Activated CD4-positive, alpha-beta memory T cell treated with anti-CD3 and anti-CD28 coated beads, Interleukin-2, amount 10 ng/mL, durations not matched to agents 7 days and 5 days (primary cell): ENCODE measurements at places on chromosomes 16 and 17.

DNA sequence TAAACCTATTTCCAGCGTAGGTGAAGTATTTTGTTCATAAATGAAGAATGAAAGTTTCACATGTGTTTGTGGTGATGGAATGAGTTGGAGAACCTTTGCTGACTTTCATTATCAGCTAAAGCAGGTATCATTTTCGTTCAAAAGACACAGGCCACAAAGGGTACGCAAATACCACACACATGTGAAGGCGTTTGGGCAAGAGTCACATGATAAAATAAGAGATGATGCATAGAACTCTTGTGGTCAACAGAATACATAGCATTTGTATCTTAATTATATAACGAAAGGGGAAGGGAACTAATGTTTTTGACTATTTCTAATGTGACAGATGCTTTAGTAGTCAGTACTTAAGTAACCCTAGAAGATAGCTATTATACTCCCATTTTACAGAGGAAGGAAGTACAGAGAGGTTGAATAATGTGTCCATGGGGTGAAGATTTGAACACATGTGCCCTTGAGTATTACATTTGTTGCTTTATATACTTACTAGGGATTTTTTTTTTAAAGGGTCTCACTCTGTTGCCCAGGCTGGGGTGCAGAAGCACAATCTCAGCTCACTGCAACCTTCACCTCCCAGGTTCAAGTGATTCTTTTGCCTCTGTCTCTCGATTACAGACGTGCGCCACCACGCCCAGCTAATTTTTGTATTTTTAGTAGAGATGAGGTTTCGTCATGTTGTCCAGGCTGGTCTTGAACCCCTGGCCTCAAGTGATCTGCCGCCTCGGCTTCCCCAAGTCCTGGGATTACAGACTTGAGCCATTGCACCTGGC is 4.8 kb downstream of the RPA1 start:
- peak; percentile 41 for DNase-seq

DNA sequence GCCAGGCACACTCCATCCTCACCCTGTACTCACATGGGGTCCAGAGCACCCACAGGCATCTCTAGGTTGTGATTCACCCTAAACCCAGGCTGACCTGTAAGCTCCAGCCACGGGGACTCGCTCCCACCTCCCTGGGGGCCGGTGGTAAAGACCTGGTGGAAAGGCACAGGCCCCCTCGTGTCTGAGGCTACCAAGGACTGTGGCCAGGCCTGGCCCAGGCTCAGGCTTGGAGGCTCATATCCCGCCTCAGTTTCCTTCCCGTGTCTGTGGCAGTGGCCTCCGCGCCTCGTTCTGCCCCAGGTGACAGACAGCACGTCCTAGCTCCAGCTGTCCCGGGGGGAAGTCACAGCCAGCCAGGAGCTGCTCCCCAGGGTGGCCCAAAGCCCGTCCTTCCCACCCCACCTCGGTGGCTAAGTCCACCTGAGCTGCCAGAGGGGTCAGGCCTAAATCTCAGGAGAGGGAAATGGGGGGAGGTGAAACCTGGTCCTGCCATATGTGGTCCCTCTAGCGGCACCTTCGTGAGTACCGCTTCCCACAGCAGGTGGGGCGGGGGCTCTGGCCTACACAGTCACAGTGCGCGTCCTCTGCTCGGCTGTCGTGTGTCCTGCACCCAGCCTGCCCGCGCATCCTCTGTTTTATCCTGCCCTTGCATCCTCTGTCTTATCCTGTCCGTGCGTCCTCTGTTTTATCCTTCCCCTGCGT is 12.6 kb downstream of the CDH15 start:
- DNase-seq = no peak

- DNase-seq = peak; percentile 61
Measured at GRCh38 chr17:46044286-46044928, 45.4 kb downstream of the STH start.

- peak; percentile 90 for DNase-seq
Measured at GRCh38 chr16:78742501-78743283, 643.2 kb downstream of the WWOX start.

DNA sequence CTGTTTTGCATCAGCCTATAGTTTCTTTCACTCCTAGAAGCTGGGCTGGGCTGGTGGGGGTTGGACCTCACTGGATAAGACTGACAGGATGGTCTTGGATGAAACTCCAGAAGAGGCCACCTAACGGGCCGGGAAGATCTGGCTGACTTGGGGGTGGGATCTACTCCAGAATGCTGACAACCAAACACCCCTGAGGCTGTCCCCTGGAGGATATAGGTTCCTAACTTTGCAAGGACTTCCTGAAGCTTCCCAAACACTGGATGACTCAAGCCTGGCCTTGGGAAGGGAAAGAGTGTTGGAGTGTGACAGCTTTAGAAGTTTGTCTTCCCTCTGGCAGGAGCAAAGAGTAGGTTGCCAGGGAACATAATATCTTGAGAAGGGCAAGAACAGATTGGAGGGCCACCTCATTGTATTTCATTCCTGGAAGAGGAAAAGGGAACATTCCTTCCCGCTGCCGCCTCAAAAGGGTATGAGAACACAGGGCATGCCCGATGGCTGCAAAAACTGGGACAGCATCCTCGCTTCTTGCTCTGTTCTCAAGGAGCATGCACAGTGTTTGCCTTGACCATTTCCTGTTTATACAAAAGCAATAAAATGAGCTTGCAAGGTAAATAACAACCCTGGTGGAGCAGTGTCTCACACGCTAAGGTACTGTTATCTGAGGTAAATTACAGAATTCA is 6.8 kb upstream of the CYB5B start:
- no peak for DNase-seq

GRCh38 chr16:85529489-85530369 is 83.4 kb upstream of the GSE1 start:
- DNase-seq = no peak

GRCh38 chr16:22235839-22236745 is 30.0 kb downstream of the EEF2K start:
- no peak for DNase-seq

- DNase-seq = no peak
Measured at GRCh38 chr17:63988741-63989621, 9.2 kb upstream of the PRR29 start.

- DNase-seq = no peak
Measured at GRCh38 chr16:47386201-47386718, 74.6 kb downstream of the ITFG1 start.

GRCh38 chr16:275786-276232 is at the start of gene RGS11:
RGS11 (minus strand) TSS chr16:275944; CDS start chr16:275911, 33 bp downstream.
- no peak for DNase-seq

GRCh38 chr17:48100591-48101011 is 677 bp downstream of the CBX1 start:
- no peak for DNase-seq

GRCh38 chr16:47712276-47713224 is 251.4 kb downstream of the PHKB start:
- DNase-seq = no peak

DNA sequence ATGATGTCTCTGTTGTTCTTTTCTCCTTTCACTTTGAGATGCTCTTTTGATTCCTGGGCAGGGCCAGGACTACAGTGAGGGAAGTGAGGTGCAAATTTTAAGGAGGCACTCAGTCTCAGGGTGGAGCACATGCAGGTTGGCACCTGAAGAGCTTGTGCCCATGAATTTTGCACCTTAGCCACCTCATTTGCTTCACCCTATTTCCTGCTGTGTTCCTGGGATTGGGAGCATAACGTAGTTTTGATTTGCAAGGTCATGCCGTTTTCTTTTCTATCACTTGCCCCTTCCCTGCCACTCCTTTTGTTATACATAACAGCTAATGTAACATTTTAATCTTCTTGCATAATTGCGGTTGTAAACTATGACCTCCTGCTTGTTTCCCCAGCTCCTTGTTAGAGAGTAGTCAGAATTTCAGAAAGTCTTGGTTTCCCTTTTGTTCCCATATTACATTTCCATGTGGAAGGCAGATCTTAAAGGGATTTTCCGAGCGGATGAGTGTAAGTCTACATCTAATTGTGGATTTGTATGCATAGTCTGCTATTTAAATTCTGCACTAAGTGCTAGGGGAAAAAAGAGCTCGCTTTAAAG is 9.8 kb downstream of the PMFBP1 start:
- no peak for DNase-seq

GRCh38 chr17:9330141-9330540 is 245.5 kb downstream of the STX8 start:
- no peak for DNase-seq

DNA sequence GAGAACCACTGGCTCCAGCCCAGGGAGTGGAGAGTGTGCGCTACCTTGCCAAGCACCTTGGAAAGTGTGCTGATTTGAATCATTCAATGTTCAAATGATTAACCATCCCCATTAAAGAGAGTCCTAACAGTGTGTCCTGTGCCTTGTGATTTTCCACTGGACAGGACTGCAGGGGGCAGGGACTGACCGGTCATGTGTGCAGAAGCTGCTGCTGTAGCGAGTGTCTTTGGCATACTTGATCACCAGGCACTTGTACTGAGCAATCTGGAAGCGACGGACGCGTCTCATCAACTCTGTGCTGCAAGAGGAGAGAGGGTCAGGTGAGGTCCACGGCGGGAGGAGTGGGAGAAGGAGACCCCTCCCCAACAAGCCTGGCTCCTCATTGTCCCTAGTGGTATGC is 2.0 kb downstream of the TK1 start:
- no peak for DNase-seq

GRCh38 chr17:40319651-40320540 is 10.9 kb downstream of the RARA start:
- DNase-seq = peak; percentile 74

- peak; percentile 18 for DNase-seq
Measured at GRCh38 chr16:73047536-73048291, at the start of gene ZFHX3. ZFHX3 (minus strand) TSS chr16:73048128; CDS start chr16:72960145, 87,983 bp downstream.

DNA sequence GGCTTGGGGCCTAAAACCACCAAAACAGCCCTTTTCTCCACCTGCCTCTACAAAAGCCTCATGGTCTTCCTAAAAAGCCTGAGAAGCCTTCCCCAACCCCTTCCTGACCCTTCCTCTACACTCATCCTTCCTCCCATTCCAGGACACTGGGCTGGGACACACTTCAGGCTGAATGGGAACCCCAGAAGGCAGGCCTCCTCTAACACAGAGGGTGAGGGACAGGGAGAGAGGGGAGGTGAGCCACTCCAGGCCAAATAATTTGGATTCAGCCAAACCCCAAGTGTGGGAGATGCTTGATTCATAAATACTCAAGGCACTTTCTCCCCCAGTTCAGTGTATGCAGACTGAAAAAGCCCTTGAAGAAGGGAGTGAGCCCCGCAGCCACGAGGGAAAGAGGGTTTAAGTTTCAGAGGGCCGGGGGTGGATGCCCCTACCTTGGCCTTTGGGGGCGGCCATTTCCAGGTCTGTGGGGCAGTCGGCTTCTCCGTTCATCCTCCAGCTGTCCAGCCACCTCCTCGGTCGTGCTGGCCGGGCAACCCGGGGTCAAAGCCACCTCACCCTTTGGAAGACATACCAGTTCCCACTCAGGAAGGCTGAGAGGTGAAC is 1.6 kb downstream of the UBTF start:
- peak; percentile 45 for DNase-seq

DNA sequence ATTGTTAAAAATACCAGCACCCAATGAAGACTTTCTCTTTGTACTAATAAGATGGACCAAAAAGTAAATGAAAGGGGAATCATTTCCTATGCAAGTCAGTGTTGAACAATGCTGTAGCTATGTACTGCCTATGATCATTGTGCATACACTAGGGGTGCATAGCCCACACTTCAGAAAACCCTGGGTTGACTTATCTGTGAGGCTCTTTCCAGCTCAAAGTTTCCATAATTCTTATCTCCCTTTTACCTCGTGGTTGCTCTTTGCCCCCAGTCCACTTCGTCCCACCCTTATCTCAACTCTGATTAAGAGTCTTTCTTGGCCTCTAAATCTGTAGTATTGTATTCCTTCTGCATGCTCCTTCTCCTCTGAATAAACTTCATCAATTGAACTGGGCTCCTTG is 336.8 kb downstream of the SHISA9 start:
- no peak for DNase-seq

GRCh38 chr17:40561871-40562611 is 3.2 kb downstream of the CCR7 start:
- DNase-seq = peak; percentile 68

- DNase-seq = peak; percentile 67
Measured at GRCh38 chr16:88437367-88437964, 15.6 kb upstream of the ZFPM1 start.

GRCh38 chr16:69072640-69072974 is 32.8 kb upstream of the HAS3 start:
- no peak for DNase-seq

DNA sequence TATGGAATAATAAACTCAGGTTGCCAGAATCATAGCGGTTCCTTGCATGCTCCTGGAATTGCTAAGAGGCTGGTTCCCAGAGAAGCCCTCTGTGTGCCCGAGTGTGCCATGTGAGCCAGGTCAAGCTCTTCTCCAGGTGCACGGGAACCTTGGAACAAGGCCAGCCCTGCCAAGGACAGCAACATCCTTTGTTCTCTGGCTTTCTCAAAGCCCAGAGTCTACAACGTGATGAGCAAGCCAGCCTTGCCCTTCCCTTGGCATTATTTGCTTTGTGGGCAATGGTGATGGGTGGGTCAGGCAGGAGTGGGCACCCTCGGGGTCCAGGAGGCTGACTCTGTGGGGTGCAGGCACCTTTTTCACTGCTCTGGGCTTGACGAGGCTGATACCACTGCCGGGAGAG is 14.2 kb upstream of the SEC14L1 start:
- no peak for DNase-seq

DNA sequence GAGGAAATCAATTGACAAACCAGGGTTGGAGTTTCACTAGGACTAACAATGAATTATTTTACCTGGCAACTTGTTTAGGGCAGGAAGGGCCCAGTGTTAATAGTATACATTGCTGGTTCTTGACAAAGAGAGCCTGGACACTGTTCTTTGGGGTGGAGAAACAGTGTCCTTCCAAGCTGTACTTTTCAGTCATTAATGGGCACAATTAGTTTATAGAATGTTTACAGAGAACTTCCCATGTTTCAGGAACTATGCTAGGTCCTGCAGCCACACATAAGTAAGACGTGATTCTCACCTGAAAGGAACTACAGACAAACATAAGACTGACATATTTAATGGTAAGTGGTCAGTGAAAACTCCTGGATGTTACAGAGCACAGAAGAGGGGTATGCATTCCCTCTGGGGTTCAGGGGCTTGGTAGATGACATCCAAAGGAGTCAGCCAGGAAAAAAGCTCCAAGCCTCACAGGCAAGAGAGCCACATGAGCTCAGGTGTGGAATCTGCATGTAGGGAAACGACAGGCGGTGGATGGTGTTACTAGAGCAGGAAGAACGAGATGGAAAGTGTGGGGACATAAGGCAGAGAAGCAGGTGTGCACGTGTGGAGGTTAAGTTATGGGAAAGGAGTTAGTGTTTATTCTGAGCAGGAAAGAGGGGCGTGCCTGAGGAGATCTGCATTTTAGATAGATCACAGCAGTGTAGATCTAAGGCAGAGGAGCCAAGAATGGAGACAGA is 3.8 kb upstream of the DYNLL2 start:
- DNase-seq = no peak

DNA sequence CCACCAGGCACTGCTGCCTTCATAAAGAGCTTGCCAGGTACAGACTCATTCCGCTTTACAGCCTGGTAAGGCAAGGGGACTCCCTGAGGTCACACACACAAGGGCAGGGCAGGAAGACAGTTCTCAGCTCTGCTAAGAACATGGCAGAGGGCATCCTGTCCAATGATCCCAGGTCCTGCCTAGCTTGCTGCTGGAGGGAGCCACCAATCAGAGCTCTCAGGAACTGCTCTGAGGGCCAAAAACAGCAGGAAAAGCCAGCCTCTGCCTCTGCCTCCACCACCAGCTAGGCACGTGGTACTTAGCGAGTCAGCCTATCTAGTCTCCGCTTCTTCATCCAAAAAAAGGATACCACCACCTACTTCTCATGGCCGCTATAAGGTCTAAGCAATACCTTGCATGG is 66.1 kb downstream of the GTF3C1 start:
- no peak for DNase-seq

- no peak for DNase-seq
Measured at GRCh38 chr16:81638286-81638945, 140.7 kb upstream of the PLCG2 start.

GRCh38 chr17:55072898-55073297 is 104.3 kb downstream of the STXBP4 start:
- DNase-seq = no peak
